Vagina (tissue), 2 donors: ENCODE measurements at places on chromosomes 12 and 14.
A peak's percentile ranks its signal among the peaks of the same experiment; 100 is the strongest.

- DNase-seq: no peak
Observed at GRCh38 chr14:92635896-92636295, 112.5 kb downstream of the LGMN start.

DNA sequence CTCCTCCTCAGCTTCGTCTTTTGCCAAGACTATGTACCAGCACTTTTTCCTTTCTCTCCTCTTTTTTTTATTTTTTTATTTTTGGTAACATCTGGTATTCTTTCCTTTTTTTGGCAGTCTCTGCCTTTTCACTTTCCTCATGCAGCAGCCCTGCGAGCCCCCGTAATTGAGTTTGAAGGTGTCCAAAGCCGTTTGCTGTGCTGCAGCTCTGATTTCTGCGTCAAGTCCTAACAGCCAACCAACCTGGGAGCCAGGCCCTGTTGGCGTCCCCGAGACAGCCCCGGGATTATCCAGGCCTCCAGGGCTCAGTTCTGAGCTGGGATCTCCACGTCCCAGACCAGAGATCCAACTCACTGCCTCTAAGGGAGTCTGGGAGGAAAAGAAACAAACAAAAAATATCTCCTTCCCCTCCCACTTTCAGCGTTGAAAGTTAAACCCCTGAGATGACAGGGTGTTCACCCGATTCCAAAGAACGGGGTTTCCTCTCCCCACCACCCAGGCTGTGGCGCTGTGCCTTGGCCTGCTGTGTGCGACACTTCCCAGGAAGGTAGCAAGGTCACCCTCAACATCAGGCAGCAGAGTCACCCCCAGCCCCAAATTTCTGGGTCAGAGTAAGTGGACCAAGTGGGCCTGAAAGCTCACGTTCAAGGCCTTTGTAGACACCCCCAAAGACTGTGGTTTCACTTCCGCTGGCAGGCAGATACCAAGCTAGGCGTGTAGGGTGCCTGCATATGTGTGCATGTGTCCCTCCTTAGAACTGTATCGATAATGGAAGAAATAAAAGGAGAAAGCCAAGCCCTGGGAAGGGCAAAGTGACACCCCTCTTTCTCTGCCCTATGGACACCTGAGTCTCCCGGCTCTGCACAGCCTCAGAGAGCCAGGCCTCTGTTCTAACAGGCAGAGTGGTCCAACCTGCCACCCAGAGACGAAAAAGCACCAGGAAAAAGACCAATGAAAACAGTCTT, 11.1 kb downstream of the BCL11B start:
- DNase-seq: no peak

- DNase-seq: no peak
Observed at GRCh38 chr14:34340025-34340625, 121.9 kb downstream of the SPTSSA start.

GRCh38 chr12:49195736-49196135, 6.9 kb upstream of the TUBA1A start:
- DNase-seq: no peak

- no peak for DNase-seq
Observed at GRCh38 chr12:50013361-50014147, 11.7 kb downstream of the RACGAP1 start.

GRCh38 chr12:93243382-93243688, 134.4 kb upstream of the NUDT4 start:
- no peak for DNase-seq

- no peak for DNase-seq
Observed at GRCh38 chr12:104729091-104729490, 229.0 kb downstream of the SLC41A2 start.

DNA sequence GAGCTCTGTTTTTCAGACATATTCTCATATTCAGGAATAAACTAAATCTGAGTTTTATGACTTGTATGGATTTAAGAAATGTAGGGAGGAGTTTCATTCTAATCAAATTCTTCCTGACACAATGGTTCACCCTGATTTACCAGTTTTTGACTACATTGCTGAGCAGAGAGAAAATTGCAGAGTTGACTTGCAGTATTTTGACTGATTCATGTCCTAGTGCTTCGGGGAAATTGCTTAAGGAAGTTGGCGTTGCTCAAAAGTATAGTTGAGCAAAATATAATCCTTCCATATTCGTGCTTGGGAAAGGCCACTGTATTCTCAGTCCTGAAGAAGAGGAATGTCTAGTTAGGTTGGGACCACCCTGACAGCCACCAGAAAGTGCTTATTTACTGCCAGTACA, 1.3 kb upstream of the TWF1 start:
- DNase-seq: no peak

DNA sequence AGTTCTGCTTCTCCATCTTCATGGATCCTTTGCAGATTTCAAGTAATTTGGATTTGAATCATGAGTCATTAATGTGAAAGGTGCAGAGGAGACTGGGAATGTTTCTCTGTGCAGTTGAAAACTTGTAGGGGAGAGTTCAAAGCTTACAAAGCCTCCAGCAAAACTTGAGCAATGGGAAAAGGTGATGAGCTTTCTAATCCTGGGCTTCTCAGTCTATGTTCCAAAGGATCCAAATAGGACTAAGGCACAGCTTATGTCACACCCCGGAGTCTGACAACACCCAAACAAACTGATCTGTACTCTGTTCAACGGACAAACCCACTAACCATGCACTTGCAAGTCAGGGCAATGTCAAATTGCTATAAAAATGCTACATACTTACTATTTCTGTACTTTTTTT, 134.8 kb downstream of the DUSP6 start:
- DNase-seq: no peak

DNA sequence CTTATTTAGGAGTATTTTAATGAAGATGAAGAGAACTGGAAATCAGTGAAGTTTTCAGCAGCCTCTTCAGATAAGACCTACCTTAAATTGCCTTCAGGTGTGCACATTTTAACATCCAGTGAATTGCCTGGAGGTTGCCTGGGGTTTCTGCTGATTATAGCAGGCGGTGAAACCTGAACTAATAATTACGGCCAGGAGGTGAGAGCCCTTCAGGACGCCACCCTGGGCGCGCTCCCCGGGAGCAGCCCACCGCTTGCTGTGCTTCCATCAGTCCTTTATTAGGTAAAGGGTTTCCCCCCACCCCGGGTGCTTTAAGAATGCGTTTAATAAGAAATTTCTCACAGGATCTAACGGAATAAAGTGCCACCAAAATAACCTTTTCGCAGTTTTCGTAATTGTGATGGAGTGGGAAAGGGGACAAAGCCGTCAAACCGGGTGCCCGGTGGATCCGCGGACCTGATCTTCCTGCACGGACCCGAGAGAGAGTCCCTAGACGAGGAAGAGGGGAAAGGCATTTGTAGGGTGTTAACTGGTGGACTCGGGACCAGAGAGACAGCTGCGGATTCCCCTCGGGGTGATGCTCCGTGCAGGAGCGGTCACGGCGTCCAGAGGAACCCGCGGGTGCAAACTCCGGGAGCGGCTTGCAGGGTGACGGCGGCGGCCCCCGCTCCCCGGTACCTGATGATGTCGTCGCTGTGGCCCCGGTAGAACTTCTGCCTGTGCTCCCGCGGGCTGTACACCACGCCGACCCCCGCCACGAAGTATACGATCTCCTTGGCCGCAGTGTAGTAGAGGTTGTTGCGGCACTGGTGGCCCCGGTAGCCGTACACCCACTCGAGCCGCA, 902 bp downstream of the EML5 start:
- DNase-seq: no peak

DNA sequence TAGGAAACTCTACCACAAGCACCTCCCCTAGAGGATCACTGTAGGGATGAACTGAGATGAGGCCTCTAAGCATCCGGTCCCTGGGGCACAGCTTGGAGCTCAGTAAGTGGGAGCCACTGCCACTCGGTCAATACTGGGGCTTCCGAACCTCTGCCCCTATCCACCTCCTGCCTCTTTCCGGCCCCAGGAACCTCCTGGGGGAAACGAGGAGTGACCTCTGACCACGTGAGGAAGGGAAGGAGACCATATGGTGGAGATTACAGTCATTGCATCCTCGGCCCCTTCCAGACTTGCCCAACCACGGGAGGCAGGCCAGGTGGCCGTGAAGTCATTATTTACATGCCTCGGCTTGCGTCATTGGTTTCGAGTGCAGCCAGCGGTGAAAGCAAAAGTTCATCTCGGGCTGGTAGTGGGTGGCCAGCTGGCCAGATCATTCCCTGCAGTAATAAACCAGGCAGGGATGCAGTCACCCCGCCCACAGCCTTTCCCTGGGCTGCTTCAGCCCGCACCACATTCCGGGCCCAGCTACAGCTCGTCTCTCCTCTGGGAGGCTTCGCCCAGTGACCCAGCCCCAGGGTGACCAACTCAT, 65.4 kb downstream of the C14orf132 start:
- peak; percentile 96 for DNase-seq

DNA sequence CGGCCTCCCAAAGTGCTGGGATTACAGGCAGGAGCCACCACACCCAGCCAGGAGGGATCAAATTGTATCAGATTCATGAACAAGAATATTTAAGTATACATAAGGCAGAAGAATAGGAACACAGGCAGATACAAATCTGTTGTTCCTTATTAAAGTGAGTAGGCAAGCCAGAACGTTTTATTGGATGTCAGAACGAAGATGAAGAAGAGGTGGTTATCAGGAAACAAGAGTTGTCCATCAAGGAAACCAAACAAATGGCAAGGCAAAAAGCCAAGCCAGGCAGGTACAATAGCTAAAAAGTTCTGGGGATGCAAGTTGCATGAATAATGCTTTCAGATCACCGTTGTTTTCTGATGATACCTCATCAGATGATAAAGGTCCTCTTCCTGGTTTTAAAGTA, 31.1 kb upstream of the BAZ1A start:
- no peak for DNase-seq

GRCh38 chr12:123839826-123840225, 77.7 kb downstream of the DNAH10 start:
- DNase-seq: no peak

DNA sequence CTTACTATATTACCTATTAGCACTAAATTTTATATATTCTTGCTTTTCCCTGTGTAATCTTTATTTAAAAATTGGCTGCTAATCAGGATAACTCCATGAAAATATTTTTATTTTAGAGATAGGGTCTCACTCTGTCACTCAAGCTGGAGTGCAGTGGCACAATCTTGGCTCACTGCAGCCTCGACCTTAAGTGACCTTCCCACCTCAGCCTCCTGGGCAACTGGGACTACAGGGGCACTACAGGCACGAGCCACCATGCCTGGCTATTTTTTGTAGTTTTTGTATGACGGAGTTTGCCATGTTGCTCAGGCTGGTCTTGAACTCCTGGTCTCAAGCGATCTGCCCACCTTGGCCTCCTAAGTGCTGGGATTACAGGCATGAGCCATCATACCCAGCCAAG, 32.4 kb upstream of the VCPKMT start:
- no peak for DNase-seq

GRCh38 chr12:14213542-14213941, 151.9 kb upstream of the ATF7IP start:
- DNase-seq: no peak

GRCh38 chr12:13142747-13143146, 39.3 kb upstream of the GSG1 start:
- DNase-seq: no peak

DNA sequence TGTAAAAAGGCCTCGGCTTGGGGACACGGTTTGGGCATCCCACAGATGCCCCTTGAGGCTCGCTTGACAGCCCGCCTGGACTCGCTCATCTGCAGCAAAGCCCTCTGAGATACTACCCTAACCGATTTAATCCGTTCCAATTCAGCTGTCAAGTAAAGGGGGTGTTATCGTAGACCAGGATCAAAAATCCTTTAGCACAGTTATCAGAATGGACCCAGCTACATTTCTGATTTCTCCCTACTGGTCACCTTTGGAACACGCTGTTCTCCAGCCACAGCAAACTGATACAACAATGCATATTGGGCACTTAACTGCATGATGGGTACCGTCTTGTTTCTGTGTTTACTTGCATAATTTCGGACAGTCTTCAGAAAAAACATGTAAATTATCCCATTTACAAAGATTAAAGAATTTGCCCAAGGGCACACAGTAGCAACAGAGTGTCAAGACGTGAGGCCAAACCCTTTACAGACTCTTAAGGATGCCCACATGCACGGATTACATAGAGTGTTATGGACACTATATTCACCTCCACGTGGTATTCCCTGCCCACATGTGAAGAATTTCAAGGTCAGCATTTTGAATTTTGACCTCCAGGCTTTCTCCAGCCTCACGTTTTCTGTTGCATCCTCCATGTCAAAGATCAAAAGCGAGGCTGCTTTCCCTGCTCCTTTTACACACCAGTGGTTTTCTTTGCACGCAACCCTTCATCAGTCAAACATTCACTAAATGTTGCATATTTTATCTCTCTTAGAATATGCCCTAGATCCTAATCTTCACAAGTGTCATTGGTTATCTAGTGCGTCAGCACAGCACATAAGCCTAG, 3.2 kb upstream of the DUSP6 start:
- DNase-seq: no peak

GRCh38 chr12:119512772-119513497, 80.6 kb upstream of the TMEM233 start:
- no peak for DNase-seq

GRCh38 chr12:124774462-124775167, 89.0 kb downstream of the SCARB1 start:
- no peak for DNase-seq

DNA sequence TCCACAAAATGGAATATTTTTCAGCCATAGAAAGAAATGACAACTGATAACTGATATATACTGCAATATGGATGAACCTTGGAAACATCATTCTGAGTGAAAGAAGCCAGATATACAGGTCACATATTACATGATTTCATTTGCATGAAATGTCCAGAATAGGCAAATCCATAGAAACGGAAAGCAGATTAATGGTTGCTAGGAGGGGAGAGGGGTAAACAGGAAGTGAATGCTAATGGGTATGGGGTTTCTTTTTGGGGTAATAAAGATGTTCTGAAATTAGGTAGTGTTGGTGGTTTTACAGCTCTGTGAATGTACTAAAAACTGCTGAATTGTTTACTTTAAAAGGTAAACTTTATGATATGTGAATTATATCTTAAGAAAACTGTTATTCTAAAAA, 6.5 kb downstream of the RAD51AP1 start:
- DNase-seq: no peak

DNA sequence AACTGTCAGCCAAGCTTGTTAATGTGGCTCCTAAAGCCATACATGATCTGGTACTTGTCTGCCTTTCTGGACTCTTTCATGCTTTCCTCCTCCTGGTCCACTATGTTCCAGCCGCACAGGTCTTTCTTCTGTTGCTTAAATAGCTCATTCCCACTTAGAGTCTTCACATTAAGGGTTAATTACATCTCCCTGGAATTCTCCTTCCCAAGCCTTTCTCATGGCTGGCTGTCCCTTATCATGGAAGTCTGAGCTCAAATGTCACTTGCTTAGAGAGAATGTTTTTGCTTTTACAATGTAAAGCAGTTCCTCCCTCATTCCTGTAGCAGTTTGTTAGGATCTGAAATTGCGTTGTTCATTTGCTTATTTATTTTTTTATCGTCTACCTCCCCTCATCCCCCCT, 199.6 kb downstream of the TRHDE start:
- DNase-seq: no peak

DNA sequence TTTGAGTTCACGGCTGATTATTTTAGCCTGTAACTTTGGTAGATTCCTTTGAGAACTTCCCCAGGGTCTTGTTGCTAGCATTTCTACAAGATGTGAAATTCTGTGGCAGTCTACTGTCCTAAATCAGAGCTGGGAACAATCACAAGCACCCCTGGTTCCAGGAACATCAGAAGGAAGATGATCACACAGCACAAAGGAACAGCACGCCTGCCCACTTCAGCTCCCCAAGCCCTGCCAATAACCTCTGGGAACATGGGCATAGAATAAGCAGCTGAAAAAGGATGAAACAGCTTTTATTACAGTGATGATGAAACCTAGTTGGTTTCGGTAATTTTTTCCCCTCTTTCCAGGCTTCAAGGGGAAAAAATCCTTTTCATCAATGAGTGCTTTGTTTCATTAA, 12.3 kb downstream of the GPR19 start:
- no peak for DNase-seq

GRCh38 chr14:65606460-65606859, 193.9 kb downstream of the FUT8 start:
- no peak for DNase-seq
